ENCODE measurements at places on chromosomes 16 and 17.

DNA sequence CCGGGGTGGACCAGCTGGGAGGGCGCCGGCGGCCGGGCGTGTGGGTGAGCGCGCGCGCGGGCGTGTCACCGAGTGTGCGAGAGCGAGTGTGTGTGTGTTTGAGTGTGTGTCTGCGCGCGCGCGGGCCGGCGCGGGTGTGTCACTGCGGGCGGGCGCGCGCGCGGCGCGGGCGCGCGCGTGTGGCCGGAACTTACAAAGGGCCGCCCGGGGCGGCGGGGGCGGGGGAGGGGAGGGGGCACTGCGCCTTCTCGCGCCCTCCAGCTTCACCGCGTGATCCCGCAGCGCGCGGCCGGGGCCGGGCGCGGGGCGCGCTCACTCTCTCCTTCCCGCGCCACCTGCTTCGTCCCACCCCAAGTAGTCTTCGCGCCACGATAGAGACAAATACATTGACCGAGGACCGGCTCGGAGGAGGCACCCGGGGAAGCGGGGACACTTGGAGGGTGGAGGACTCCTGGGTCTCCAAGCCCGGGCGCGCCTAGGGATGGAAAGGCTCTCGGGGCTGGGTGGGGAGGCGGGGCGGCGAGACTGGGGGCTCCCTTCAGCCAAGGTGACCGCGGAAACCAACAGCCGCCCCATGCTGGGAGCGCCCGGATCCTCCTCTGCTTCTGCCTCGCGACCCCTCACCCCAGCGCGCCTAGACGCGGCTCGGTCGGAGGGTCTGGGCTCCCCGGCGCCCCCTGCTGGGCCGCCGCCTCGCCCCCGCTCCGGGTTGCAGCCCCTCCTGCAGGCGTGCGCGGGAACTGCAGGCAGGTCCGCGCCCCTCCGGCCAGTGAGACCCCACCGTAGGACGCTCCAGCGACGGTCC, at the start of gene SRCIN1:
Gene SRCIN1, minus strand, starts transcription at position 112 of the 805 bp plus-strand sequence. CDS start 247 bp downstream, outside the sequence.
- DNase-seq, result no peak

DNA sequence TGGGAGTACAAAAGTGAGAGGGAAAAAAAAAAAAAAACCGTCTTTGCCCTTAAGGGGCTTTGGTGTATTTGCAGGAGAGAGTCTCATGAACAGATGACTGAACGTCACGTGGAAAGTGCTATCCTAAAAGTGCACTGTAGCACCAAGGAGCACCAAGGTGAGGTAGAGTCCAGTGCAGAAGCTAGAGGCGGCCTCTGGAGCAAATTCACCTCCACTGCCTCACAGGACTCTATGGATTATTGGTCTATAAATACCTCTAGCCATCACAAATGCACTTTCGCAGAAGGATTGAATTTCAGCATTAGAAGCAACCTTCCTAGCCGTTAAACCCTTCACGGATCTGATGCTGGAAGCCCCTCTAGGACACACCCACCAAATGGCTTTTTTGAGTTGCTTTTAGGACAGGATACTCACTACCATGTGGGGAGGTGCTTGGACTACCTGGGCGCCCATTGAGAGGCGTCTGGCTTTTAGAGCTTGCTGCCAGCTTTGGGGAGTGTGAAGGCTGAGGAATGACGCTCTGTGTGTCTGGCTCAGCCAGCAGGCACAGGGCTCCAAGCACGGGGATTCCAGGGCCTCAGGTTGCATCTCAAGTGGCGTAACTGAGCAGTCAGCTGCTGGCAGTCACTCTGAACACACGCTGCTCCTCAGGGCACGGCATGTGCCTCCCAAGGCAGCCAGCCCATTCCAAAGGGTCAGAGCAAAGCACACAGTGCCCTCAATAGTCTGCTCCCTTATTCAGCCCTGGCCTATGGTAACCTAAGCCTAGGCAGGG, 52.7 kb downstream of the CDRT4 start:
- DNase-seq, result no peak

DNA sequence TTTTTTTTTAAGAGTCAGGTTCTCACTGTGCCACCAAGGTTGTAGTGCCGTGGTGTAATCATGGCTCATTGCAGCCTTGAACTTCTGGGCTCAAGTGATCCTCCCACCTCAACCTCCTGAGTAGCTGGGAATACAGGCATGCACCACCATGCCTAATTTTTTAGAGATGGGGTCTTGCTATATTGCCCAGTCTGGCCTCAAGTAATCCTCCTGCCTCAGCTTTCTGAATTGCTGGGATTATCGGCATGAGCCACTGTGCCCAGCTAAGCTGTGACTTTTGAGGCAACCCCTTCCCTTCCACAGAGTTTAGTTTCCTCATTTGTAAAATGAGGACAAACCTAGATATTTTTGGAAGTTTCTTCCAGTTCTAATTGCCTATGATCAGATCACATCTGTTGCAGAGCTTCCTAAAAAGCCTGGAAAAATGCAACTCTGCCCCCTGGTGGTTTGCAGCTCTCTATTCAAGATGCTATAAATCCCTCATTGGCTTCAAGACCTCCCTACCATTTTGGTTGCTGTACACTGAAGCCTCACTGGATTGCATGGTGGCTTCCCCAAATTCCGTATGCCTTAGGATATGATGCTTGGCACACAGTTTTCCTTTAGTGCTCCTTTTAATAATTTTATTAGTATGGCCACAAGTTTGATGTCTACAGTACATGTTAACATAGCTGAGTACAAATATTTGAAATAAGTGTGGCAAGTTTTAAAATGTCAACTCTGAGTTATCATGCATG, 19.3 kb downstream of the GDE1 start:
- peak; percentile 68 for DNase-seq

DNA sequence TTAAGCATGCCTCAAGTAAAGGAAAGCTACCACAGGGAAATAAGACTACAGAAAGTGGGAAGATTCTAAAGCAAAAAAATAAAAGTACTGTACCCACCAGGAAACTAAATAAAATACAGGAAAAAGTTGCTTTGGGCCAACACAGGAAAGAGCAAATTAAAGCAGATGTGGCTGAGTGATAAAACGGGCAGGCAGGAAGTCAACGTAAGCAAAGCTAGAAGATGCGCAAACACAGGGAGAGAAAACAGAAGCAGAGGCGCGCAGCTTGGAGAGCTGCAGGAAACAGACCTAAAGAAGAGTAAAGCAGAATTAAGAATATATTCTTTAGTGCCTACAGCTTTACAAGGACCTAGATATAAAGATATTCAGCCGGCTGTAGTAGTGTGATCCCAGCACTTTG, 21.7 kb downstream of the USP36 start:
- DNase-seq, result no peak

GRCh38 chr17:9941305-9941704, 36.2 kb upstream of the RCVRN start:
- DNase-seq, result no peak

- DNase-seq, result no peak
Measured at GRCh38 chr17:38970804-38971203, 3.6 kb upstream of the FBXO47 start.

DNA sequence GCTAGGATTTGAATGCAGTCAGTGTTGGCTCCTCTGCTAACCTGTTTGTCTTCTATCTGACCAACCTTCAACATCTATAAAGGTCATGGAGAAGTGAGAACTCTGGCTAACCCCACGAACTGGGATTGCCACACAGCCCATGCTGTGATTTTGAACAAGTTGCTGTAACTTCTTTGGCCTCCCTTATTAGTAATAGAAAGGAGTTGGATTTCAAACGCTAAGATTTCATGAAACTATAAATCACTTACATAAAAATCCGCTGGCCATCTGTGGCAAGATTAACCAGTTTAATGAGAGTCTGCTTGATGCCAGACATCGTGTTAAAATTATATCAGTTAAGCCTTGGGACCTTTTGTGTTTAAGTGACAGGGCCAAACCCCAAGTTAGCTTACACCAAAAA, 53.4 kb downstream of the HSD17B2 start:
- DNase-seq, result no peak

DNA sequence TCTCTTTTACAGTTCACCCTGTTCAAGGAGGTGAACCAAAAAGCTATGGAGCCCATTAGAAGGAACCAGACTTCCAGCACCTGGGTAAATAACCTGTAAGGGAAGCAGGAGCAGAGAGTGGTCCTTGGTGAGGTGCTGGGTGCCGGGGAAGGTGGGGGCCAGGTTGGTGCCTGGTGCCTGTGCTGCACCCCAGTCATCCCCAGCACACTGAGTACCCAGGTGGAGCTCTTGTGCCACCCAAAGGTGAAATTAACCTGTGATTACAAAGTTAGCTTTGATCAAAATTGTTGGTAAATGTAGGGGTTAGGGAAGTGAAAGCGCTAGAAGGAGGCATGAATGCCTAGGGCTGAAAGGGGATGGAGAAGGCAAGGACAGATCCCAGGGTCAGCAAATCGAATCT, 58.6 kb downstream of the CDRT4 start:
- DNase-seq, result no peak

DNA sequence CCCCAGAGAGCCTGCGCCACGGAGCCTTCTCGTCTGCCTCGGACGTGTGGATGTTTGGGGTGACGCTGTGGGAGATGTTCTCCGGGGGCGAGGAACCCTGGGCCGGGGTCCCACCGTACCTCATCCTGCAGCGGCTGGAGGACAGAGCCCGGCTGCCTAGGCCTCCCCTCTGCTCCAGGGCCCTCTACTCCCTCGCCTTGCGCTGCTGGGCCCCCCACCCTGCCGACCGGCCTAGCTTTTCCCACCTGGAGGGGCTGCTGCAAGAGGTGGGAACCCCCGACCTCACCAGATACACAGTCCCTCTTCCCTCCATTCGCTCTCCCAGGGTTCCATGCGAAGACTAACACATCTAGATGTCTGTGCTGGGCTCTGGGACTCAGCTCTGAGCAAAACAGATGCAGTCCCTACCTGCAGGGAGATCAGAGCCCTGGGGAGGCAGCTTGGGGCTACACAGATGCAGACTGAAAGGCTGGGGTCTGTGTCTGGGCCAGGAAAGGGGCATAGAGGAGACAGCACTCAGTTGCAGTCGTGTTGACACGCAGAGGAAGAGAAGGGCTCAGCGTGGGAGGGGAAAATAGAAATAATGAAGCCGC, 3.7 kb downstream of the TNK1 start:
- no peak for DNase-seq

DNA sequence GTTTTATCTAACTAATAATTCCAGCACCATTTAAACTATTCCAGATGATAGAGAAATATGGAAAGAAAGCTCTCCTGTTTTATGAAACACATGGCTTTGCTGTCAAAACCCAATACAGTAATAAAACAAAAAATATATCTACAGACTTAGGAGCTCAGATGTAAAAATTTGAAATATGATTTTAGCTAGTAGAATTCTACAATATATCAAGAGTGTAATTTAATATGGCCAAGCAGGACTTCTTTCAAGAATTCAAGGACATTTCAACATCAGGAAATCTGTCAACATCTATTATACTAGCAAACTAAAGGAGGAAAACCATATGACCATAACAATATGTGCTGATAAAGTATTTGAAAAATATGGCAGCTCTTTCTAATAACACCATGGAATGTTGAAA, 57.5 kb downstream of the CCDC182 start:
- DNase-seq, result no peak

DNA sequence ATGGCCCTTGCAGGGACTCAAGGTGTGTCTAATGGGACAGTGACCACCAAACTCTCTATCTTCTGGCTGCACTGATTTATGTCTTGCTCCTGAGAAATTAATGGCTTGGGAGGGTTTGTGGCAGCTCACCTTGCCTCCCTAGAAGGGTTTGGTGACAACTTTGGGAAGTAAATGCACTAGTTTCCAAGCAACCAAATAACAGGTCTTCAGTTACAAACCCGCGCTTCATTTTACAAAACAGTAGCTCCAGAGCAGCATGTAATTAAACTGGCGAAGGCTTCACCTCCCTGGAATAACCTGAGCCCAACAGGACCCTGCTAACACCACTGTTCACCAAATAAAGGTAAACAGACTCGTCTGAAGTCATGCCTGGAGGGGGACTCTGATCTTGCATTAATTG, 318.3 kb downstream of the SLC39A11 start:
- DNase-seq, result no peak

GRCh38 chr16:57810197-57811031, 8.1 kb upstream of the KIFC3 start:
- peak; percentile 39 for DNase-seq

DNA sequence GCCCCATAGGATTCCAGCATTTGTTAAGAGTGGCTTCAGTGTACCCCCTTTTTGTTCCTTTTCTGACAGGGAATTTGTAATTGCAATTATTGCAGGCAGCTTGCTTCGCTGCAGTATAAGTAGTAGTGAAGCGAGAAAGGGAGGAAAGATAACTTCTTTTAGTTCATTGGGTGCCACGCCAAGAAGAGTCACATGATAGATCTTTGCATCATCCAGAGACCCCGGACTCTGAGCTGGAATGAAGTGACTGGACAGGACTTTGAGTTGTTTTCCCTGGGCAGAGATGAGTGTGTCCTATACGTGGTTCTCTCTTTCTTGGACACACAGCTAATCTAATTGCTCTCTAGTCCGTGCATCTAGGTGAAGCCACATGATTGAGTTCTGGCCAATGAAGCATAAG, 44.8 kb upstream of the PMFBP1 start:
- DNase-seq, result no peak

DNA sequence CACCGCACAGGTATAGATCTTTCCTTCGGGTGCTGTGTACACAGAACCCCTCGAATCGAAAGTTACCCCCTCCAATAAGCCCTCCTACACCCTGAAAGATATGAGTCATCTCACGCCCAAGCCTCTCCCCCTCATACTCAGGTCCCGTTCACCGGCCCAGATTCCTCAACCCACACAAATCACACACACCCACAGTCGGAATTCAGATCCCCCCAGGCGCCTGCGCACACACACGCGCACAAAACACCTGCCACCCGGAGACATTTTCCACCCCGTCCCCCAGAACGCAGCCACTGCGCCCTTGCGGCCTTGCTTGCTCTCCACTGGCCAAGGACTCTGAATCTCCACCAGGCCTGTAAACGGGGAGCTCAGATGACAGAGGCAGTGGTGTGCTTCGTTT, 4.9 kb downstream of the JPH3 start:
- DNase-seq, result no peak

- no peak for DNase-seq
Measured at GRCh38 chr17:70901870-70902269, 732.5 kb downstream of the KCNJ2 start.

DNA sequence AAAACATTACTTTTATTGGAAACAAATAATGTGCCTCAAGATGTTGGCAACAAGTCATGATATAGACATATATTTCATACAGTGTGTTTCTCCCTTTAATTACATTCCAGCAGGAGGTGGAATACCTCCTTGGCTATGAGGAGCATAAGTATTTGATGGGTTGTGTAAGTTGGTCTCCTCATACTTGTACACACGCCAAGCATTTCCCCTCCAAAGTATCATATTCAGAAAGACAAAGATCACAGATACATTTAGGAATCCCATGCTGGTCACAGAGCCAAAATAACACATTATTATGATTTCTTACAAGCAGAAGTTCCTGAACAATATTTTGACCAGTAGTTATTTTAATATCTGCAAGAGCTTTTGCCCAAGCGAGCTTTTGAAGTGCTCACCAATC, 57.8 kb downstream of the WSB1 start:
- no peak for DNase-seq
